Activated T-cell treated with anti-CD3 and anti-CD28 coated beads, Interleukin-2, amount 50 U/mL, for 1 hour (primary cell): ENCODE measurements at places on chromosomes 3 and 15.

- peak; percentile 46 for DNase-seq
Measured at GRCh38 chr3:10945683-10946287, 46.8 kb upstream of the SLC6A1 start.

DNA sequence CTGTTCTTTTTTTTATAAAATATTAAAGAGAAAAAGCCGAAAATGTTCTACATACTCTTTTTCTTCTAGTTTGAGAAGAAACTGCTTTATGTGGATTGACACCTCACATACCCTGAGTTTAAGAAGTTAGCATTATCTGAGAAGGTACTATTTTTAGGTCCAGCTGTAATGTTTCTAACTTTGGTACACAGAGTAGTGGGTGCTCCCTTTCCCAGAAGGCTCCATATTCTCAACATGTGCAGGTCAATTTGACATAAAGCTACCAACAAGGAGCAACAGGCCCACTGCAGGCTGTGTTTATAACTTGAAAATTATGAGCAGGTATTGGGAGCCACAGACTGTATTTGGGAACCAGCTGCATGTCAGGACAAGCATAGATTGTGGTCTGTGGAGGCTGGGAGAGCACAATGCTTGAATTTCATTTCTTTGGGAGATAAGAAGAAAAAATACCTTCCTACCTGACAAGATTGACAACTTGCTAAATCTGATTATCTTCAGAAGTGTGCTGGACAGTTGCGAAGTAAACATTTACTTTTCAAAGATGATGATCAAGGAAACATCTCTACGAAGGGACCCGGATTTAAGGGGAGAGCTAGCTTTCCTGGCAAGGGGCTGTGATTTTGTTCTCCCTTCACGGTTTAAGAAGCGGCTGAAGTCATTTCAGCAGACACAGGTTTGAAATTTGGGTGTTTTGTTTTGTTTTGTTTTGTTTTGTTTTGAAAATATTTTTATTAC, 57.2 kb downstream of the PPP2R3A start:
- DNase-seq = no peak

GRCh38 chr15:95324656-95325055, 1005.8 kb upstream of the NR2F2 start:
- no peak for DNase-seq

GRCh38 chr3:159902546-159903314, 85.9 kb upstream of the IL12A start:
- DNase-seq = no peak

GRCh38 chr3:7640787-7641186, 779.9 kb downstream of the GRM7 start:
- no peak for DNase-seq

DNA sequence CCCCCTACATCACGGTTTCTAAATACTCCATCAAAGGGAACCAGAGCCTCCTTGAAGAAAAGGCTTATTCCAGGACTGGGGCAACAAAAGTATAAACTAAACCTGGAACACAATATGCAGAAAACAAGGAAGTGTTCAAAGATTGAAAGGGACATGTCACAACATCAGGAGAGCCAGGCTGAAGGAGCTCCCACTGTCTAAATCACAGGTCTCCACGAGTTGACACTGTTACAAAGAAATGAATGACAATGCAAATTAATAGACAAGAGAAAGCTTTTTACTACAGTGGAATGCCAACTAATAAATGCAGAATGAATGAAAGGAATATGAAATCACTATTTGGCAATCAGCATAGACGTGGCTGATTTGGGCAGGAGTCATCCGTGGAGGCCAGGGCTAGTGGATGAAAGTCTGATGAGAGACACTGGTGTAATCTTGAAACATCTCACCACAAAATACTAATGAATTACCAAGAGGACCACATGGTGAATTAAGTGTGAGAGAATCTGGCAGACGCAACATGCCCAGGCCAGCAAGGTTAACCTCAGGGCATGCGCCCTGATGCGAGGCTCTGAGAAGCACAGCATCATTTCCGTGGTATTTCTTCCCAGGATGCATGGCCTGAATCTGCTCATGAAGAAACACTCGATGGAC, 123.8 kb upstream of the TJP1 start:
- DNase-seq = no peak

DNA sequence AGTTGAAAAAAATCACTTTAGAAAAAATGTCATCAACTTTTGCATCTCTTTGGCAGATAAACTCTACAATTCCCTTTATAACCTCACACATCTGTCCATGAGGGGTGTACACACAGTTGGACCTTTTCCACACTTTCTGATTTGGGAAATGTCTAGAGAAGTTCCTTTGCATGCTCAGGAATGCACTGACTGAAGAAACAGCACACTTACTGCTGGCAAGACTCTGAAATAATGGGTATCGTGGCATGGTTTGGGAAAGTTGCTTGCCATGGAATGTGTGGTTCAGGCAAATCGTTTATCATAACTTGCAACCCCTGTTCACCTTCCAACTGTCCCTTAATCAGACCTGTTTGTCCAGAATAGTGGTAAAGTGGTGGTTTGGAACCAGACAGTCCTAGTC, 135.3 kb upstream of the TGFBR2 start:
- no peak for DNase-seq

- DNase-seq = no peak
Measured at GRCh38 chr15:43808960-43809678, 8.7 kb downstream of the HYPK start.

DNA sequence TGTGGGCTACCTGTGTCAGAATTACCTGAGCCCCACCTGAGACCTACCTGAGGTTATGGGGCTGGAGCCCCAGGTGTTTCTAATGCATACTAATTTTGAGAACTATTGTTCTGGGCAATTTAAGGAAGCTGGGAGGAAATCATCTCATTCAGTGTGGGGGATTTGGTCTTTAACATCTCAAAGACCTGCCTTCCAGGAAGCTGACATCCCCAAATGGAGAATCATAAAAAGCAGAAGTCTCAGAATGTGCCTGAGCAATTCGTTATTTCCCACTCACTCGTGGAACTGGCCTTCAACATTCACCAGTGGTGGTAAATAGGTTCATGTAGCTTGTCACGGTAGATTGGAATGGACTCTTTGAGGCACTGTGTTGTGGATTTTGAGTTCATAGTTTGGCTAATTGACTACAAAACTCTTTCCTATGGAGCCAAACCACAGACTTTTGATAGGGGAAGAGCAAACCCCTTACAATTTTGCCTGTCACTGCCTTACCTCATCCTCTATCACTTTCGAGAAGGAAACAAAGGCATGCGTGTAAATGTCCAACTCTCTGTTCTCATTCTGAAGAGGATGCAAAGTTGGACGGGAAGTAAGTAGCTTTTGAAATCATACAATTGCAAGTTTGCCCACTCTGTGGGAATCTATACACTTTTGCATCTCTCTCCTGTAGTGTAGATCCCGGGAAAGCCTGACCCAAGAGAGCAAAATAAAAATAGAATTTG, 521.0 kb upstream of the MDFIC2 start:
- no peak for DNase-seq

DNA sequence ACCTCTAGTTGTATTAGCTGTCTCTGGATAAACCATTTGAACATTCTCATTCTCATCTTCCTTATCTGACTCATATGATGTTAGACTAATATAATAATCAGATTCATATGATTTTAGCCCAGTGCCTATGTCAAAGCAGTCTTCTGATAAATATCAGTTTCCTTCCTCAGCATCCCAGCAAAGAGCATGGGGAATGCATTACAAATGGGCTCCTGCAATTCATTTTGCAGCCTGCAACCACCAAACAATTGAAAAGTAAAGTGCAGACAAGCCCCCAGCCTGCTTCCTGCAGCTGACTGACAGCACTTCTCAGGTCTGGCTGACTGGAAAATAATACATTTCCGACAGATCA, 78.2 kb upstream of the STAC start:
- DNase-seq = no peak

GRCh38 chr15:93231261-93231925, 142.4 kb upstream of the RGMA start:
- no peak for DNase-seq
